ENCODE measurements at places on chromosomes 4 and X.

DNA sequence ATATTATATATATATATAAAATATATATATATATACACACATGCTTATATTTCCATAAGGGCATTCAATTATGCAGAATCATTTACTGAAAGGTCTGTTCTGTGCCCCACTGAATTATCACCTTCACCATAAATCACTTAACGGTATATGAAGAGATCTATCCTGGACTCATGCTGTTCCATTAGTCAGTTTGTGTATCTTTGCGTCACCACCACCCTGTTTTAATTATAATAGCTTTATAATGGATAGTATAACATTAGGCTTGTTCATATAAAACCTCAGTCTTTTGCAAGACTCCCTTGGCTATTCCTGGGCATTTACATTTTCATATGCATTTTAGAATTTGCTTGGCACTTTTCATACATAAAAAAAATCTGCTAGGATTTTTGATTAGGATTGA, 19.1 kb downstream of the WDR17 start:
- DNase-seq = no peak

DNA sequence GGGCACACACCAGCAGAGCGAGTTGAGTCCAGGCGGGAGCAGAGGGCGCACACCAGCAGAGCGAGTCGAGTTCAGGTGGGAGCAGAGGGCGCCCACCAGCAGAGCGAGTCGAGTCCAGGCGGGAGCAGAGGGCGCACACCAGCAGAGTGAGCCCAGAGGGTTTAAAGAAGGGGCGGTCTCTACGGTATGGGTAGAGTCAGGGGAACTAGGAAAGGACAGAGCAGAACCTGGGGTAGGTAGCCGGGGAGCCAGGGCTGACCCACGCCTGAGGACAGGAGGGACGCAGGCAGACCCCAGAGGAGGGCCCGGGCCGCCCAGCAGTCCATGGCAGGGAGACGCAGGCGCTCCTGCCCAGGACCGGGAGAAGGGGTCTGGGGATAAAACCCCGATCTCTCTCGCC, 22.0 kb upstream of the ADRA2C start:
- DNase-seq = no peak

GRCh38 chr4:14059006-14059405, 431.5 kb upstream of the BOD1L1 start:
- no peak for DNase-seq

- DNase-seq = no peak
Measured at GRCh38 chr4:136867465-136867864, 664.8 kb downstream of the PCDH18 start.

DNA sequence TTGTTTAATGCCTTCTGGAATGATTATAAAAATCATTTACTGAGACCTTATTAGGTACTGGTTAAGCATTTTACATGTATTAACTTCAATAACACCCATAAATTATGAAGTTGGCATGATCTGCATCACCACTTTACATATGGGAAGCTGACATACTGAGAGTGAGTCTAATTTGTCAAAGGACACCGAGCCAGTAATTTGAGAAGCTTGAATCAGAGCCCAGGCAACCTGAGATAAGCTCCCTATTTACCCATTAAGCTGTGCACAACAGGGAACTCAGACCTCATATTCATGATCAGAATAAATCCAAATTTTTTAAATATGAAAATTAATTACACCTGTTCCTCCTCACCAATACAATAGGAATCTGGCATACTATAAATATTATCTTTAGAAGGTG, 247.9 kb upstream of the EPHA5 start:
- DNase-seq = peak; percentile 63

DNA sequence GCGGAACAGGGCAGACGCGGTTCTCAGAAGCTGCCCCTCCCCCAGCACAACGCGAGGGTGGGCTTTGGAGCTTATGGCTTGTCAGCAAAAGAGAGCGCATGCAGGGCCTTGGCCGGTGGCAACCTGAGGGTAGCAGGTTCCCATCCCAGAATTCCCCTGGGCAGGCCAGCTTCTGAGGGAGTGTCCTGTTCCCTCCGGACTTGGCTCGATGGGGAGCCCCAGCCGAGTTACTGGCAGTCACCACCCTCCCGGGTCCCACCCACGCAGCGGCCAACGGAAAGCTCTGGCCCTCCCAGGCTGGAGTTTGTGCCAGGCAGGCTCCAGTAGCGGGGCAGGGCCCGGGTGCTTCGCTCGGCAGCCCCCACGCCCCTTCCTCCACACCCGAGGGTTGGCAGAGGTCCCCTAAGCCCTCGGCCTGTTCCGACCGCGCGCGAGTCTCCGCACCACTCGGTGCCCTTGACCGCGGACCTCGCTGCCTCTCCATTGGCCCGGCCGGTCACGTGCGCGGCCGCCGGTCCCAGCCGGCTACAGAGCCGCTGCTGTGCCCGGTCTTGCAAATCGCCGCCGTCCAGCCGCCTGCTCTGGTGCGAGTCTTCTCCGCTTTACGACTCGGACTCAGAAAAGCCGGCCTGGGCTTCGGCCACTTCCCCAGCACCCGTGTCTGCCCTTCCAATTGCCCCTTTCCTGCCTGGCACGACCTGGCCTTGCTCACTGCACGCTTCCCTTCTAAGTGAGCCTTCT, 20.9 kb upstream of the MTM1 start:
- no peak for DNase-seq

GRCh38 chrX:57900975-57901374, 9.3 kb downstream of the ZXDA start:
- DNase-seq = no peak

DNA sequence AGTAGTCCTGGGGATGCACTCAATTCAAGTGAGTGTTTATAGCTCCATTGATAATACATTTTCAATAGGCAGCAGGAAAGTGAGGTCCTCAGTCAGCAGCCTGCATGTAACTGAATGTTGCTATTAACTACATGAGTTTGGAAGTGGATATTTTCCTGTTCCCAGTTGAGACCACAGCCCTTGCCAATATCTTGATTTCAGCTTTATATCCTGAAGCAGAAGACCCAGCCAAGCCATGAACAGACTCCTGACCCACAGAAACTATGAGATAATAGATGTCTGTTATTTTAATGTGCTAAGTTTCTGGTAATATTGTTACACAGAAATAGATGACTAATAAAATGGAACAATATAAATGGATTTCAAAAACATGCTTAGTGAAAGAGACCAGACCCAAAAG, 63.7 kb downstream of the VSIG4 start:
- no peak for DNase-seq

DNA sequence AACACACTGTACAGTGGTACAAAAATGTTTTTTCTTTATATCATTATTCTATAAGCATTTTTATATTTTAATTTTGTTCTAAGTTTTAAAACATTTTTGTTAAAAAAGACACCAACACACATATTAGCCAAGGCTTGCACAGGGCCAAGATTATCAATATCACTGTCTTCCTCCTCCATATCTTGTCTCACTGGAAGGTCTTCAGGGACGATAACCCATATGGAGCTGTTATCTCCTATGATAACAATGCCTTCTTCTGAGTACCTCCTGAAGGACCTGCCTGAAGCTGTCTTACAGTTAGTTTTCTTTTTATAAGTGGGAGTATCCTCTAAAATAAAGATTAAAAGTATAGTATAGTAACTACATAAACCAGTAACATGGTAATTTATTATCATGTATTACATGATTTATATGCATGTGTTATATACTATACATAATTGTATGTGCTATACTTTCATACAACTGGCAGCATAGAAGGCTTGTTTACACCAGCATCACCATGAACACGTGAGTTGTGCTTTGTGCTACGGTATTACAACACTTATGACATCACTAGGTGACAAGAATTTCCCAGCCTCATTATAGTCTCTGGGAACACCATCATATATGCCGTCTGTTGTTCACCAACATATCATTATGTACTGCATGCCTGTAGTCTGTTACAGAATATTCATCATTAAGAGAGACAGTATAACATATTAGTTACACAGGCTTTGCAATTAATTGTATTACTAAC, 90.7 kb downstream of the WDFY3 start:
- DNase-seq = no peak

DNA sequence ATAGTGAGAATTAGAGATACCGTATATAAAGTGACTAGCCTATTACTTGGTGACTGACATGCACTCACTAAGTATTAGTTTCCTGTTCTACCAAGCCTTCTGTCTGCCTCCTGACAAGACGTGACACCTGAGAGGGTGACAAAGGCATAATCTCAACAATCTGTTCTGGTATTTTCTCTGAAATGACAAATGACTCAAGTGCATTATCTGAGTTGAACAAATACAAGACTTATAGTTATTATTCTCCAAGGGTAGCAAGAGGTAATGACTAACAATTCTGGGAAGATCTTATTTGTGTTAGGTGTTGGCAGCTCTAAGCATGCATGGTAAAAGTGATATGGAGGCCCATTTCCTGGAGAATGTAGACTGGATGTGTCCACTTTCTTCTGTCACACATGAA, 60.6 kb downstream of the SYTL5 start:
- DNase-seq = no peak

DNA sequence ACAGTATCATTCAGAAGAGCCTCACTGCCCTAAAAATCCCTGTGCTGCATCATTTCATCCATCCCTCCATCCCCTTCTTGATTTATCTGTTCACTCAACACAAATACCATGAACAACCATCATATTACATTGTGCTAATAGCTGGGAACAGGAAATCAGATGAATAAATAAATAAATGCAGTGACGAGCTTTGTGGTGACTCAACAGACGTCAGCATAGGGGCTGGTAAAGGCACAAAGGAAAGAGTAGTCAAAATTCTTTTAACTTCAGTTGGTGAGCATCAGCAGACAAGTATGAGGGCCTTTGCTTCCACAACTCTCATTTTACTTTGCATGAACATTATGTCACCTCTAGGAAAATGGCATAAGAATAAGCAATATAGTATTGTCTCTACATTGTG, 65.5 kb downstream of the EDNRA start:
- no peak for DNase-seq

DNA sequence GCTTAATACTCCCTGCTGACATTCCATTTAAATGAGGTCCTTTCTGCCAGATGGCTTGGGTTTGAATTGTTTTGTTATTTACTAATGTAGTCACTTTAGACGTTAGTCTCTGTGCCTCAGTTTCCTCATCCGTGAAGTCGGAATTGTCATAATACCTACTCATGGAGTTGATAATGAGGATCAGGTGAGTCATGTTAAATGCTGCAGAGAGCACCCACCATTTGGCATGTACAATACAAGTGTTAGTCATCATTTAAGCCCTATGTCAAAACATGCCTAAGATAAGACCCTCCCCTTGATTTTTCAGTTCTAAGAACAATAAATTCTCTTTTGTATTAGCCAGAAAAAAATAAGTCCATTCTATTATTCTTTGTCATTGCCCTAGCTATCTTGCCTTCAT, 534.8 kb upstream of the HTR2C start:
- DNase-seq = no peak
